ENCODE measurements at places on chromosomes 2 and 18.
A peak's percentile ranks its signal among the peaks of the same experiment; 100 is the strongest.

GRCh38 chr18:49558356-49558755 is 3.5 kb upstream of the LIPG start:
- DNase-seq, result no peak

DNA sequence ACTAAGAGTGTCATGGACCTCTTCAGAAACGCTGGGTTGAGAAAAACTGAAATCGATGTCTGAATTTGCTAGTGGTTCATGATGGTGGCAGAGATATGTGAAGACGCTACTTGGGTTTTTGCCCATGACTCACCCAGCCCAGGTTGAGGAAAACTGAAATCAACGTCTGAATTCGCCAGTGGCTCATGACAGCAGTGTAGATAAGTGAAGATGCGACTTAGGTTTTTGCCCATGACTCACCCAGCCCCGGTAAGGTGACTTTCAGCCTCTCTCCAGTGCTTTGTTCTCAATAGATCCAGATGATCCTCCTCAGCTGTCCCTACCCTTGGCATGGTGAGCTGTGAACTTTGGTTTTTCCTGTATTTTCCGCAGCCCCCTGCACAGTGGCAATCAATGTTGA is 105.3 kb upstream of the SIX3 start:
- DNase-seq, result no peak

GRCh38 chr2:195659982-195660890 is 3.2 kb downstream of the SLC39A10 start:
- DNase-seq, result peak; percentile 72

DNA sequence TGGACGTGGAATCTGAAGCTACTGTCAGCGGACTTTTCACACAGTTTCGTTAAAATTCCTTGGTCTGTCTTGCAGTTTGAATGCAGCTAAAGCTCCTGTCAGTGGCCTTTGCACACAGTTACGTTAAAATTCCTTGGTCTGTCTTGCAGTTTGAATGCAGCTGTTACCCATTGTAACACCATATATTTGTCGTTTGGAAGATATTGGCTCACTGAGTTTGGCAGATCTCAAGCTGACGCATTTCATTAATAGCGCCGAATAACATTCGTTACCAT is 1.0 kb downstream of the LIMS1 start:
- DNase-seq, result no peak

- DNase-seq, result no peak
Measured at GRCh38 chr2:163888591-163888990, 152.8 kb upstream of the FIGN start.

Measured in stimulated activated CD8-positive, alpha-beta memory T cell treated with anti-CD3 and anti-CD28 coated beads, Interleukin-4, amount 100 ng/mL, for 1 hour (primary cell).